ENCODE measurements at places on chromosomes 5 and 9. TPM values are rescaled to one million over a fixed set of nuclear protein-coding genes. Genes with fewer than 3 reads are reported as not detected.

Gene GPRIN1
- total RNA-seq, result 1.8 TPM

Gene CBY3
- not detected for total RNA-seq

Gene DDX4
- not detected for total RNA-seq

Gene AIF1L
- under 0.01 TPM for total RNA-seq

Gene TEX48
- not detected for total RNA-seq

Gene SEMA4D
- 0.88 TPM for total RNA-seq

Gene GAPVD1
- total RNA-seq, result 74.0 TPM

Gene CAMK4
- total RNA-seq, result 0.72 TPM

DNA sequence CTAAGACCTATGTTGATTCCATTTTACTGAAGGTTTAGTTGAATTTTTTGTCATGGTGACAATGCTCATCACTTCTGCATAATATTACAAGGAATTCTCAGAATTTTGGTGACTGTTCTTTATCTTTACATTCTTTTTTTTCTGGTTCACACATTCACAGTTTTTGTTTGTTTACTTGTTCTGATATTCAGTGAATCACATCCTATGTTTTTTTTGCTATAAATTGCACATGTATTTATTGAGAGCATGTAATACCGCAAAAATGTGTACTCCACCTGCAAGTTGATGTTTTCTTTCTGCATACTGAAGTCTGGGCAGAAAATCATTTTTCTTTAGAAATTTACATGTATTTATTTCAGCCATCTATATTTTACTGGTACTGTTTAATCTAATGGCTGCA, 261.9 kb upstream of the CDH10 start:
- H3K27me3 ChIP-seq, result no peaks in the 10 kb centered on the region
- H3K27ac ChIP-seq, result no peak overlapping the region
- H3K4me1 ChIP-seq, result no peaks in the 10 kb centered on the region

- no peak for DNase-seq
- no peaks in the 10 kb centered on the region for H3K36me3 ChIP-seq
- H3K4me3 ChIP-seq, result no peak overlapping the region
- no peaks in the 10 kb centered on the region for H3K27me3 ChIP-seq
Measured at GRCh38 chr9:31486630-31487029, 897.8 kb upstream of the ACO1 start.

DNA sequence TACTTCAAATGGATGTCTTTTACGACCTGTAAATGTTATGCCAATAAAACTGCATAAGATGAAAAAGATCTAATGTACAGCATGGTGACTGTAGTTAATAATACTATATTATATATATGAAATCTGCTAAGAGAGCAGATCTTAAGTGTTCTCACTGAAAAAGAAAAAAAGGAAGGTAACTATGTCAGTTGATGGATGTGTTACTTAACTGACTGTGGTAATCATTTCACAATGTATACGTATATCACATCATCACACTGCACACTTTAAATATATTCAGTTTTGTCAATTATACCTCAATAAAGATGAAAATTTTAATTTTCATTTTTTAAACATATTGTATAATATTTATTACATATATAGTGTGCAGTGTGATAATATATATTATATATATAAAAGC, 31.9 kb downstream of the THBS4 start:
- no peak overlapping the region for H3K27ac ChIP-seq
- peaks cover 16% of the 10 kb centered on the region for H3K4me1 ChIP-seq
- H3K27me3 ChIP-seq, result peaks cover 8% of the 10 kb centered on the region
- no peak overlapping the region for H3K4me3 ChIP-seq
- DNase-seq, result no peak

DNA sequence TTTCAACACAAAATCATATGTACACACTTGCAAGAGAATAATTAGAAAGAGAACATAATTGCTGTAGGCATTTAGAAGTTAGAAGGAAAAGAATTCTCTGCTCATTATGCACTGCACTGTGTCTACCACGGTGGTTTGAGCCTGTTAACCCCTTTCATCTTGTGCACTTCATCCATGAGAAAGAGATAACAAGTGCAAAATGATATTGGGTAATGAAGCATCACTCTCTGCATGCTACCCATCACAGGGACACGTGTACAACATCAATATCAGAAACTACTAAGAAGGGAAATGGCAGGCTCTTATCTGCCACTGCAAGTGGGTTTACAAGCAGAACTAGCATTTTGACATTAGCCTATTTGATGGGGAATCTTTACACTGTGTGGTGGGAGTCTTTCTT, 202.6 kb downstream of the CDH12 start:
- H3K27me3 ChIP-seq, result no peaks in the 10 kb centered on the region
- no peak overlapping the region for H3K4me3 ChIP-seq
- DNase-seq, result no peak
- no peaks in the 10 kb centered on the region for H3K36me3 ChIP-seq
- H3K4me1 ChIP-seq, result no peaks in the 10 kb centered on the region

DNA sequence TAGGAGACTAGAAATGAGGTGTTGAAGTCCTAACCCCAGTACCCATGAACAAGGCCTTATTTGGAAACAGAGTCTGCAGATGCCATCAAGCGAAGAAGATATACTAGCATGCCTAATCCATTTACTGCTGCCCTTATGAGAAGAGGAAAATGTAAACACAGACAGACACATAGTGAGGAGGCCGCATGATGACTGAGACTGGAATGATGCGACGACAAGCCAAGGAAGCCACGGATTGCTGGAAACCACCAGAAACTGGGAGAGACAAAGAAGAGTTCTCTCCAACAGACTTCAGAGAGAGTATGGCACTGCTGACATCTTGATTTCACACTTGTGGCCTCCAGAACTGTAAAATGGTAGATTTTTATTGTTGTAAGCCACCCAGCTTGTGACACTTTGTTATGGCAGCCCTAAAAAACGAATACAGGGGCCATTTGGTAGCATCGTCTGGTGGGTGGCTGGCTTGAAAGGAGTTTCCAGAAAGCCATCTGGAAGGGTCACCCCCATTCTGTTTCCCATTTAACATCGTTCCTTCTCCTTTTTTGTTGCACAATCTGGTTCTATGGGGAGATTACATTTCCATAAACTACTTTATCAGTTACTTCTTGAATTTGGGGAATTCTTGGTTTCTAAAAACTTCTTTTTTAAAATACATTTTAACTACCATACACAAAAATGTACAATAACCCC, 193.1 kb downstream of the HSD17B3 start:
- H3K36me3 ChIP-seq, result no peaks in the 10 kb centered on the region
- no peaks in the 10 kb centered on the region for H3K4me1 ChIP-seq
- peaks cover 2% of the 10 kb centered on the region for H3K27me3 ChIP-seq
- H3K4me3 ChIP-seq, result no peak overlapping the region
- no peak for DNase-seq

DNA sequence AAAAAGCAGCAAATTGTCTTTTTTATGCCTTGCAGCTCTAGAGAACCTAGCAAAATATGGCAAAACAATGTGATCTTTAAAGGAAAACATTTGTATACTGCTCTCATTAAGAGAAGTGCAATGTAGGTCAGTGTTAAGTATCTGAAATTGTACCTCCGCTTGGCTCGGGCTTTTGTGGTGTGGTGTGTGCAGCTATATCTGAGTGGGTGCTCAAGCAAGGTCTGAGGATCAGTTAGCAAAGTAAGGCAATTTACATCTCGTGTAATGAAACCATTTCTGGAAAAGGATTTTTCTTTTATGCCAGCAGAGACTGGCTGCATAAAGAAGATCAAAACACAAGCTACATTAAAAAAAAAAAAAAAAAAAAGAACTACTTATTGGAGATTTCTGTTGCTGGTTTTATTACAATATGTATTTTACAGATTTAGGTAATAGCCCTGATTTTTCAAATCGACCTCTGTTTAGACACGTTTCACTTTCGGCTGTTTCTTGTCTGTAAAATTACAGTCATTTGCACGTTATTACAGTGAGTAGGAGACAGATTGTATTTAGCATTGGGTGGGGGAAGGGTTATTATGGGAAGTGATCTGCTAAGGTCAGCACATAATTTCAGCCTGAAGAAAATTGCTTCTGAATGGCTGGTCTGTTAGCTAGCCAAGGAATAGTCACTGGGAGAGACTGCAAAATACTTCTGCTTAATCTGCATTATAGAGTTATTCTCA, 7.9 kb upstream of the ZNF608 start:
- no peak overlapping the region for H3K27ac ChIP-seq
- no peaks in the 10 kb centered on the region for H3K27me3 ChIP-seq
- peaks cover 4% of the 10 kb centered on the region for H3K4me1 ChIP-seq
- DNase-seq, result no peak

DNA sequence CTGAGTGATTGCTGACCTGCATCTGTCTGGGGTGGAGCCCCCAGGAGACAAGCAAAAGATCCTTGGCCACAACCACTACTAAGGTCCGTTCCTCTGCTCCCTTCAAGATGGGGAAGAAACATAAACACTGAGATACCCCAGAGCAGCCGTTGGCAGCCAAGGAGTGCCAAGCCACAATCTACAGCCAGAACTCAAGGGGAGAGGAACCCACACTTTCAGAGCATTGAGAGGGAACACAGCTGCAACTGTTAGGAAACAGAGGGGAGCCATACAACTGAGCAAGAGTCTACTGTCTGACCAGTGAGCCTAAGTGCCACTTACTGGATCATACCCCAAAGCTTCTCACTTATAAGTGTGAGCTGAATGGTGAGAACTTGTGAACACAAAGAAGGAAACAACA, 44.6 kb upstream of the ADRB2 start:
- no peak overlapping the region for H3K4me3 ChIP-seq
- H3K4me1 ChIP-seq, result peaks cover 9% of the 10 kb centered on the region
- no peak overlapping the region for H3K27ac ChIP-seq
- no peaks in the 10 kb centered on the region for H3K27me3 ChIP-seq
- DNase-seq, result no peak
- no peaks in the 10 kb centered on the region for H3K36me3 ChIP-seq

DNA sequence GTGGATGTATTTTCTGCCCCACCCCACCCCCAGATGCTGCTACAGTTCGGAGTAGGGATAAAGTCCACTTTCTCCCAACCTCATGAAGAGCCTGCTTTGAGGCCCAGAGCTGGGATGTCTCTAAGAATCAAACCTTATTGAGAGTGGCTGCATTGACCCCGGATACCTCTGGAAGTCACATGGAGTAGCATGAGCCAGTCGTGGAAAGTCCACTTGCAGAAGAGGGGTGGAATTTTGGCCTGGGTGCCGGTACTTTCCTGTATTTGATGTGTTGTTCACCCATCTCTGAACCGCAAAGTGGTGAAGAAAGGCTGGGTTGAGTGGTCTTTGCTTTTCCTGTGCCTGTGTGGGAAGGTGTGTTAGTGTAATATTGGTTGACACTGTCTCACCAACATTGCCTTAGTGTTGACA, 3.7 kb downstream of the OTULIN start:
- no peaks in the 10 kb centered on the region for H3K36me3 ChIP-seq
- H3K27ac ChIP-seq, result no peak overlapping the region
- H3K27me3 ChIP-seq, result no peaks in the 10 kb centered on the region

GRCh38 chr9:95089257-95090022, 228.1 kb downstream of the FANCC start:
- H3K36me3 ChIP-seq, result peaks cover 59% of the 10 kb centered on the region
- H3K27me3 ChIP-seq, result no peaks in the 10 kb centered on the region
- peak overlapping the region; percentile 97 for H3K27ac ChIP-seq
- peak; percentile 83 for DNase-seq
- H3K4me3 ChIP-seq, result no peak overlapping the region

DNA sequence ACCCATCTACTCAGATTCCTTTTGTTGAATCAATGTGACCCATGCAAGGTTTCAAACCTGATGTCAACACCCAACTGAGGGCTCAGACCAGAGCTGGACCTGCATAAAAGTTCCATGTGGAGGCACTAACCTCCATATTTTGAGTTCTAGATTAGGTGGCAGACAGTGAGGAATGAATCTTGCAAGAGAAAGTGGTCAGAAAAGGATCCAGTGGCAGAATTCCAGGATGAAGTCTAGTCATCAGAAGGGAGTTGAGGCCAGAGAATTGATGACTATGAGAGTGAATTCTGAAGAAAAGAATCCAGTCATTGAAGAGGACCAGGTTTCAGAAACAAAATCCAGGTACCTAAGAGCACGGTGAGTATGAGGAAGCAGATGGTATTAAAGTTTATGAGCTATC, 205.1 kb upstream of the RGMB start:
- H3K4me3 ChIP-seq, result no peak overlapping the region
- H3K36me3 ChIP-seq, result no peaks in the 10 kb centered on the region
- DNase-seq, result no peak
- H3K27ac ChIP-seq, result no peak overlapping the region
- peaks cover 22% of the 10 kb centered on the region for H3K4me1 ChIP-seq
- no peaks in the 10 kb centered on the region for H3K27me3 ChIP-seq

GRCh38 chr5:171162596-171162995, 146.5 kb upstream of the TLX3 start:
- H3K27me3 ChIP-seq, result no peaks in the 10 kb centered on the region
- H3K27ac ChIP-seq, result no peak overlapping the region
- peak; percentile 48 for DNase-seq
- no peak overlapping the region for H3K4me3 ChIP-seq
- no peaks in the 10 kb centered on the region for H3K4me1 ChIP-seq

GRCh38 chr5:61004448-61004847, 59.4 kb downstream of the NDUFAF2 start:
- no peaks in the 10 kb centered on the region for H3K36me3 ChIP-seq
- no peaks in the 10 kb centered on the region for H3K27me3 ChIP-seq
- no peak overlapping the region for H3K4me3 ChIP-seq
- no peak for DNase-seq

DNA sequence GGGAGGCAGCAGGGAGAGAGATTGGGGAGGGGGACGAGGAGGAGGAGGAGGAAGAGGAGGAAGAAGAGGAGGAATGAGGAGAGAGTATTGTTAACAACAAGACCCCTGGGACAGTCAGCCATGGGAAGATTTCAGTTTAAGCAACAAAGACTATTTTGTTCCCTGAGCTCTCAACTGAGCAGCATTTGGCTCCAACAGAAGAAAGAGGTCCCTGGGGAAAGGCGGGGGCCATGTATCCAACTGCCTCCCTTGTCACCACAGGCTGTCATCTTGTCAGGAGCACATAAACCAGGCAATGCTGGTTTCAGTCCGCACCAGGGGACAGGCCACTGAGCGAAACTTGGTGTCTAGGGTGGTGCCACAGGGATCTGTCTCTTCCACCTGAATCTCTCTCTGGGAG, 316.1 kb downstream of the TLE1 start:
- no peak overlapping the region for H3K4me3 ChIP-seq
- DNase-seq, result no peak
- no peaks in the 10 kb centered on the region for H3K27me3 ChIP-seq
- no peak overlapping the region for H3K27ac ChIP-seq

DNA sequence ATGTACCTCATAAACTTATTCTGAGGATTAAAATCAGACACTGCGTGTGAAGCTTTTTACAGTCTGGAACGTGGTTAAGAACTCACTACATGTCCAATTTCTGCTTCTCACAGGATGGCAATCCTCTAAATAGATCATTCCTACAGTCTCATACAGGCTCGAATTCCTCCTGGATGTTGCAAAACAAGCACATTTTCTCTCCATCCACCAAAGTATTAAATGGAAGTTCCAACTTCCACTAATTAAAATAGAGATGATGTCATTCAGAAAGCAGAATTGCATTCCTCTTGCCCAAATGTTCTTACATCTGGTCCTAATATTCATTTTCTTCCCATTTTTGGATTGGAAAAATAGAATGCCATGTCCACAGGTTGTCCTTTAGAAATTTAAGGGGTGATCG, 145.5 kb upstream of the PCA3 start:
- H3K36me3 ChIP-seq, result no peaks in the 10 kb centered on the region
- H3K27me3 ChIP-seq, result no peaks in the 10 kb centered on the region
- peak overlapping the region; percentile 73 for H3K27ac ChIP-seq
- no peak overlapping the region for H3K4me3 ChIP-seq
- peaks cover 24% of the 10 kb centered on the region for H3K4me1 ChIP-seq
- peak; percentile 74 for DNase-seq

GRCh38 chr5:80933036-80933435, 27.1 kb upstream of the RASGRF2 start:
- no peak for DNase-seq
- H3K4me3 ChIP-seq, result no peak overlapping the region
- no peak overlapping the region for H3K27ac ChIP-seq
- no peaks in the 10 kb centered on the region for H3K27me3 ChIP-seq
- no peaks in the 10 kb centered on the region for H3K36me3 ChIP-seq

Measured in osteoblast (primary cell).